ENCODE measurements at places on chromosomes 6 and 20. TPM values are rescaled to one million over a fixed set of nuclear protein-coding genes. Genes with fewer than 3 reads are reported as not detected.

GRCh38 chr6:155228546-155229166 is 35.2 kb upstream of the CLDN20 start:
- peak; percentile 32 for DNase-seq

GRCh38 chr6:158818581-158819212 is 471 bp downstream of the EZR start:
- peak; percentile 74 for DNase-seq

DNA sequence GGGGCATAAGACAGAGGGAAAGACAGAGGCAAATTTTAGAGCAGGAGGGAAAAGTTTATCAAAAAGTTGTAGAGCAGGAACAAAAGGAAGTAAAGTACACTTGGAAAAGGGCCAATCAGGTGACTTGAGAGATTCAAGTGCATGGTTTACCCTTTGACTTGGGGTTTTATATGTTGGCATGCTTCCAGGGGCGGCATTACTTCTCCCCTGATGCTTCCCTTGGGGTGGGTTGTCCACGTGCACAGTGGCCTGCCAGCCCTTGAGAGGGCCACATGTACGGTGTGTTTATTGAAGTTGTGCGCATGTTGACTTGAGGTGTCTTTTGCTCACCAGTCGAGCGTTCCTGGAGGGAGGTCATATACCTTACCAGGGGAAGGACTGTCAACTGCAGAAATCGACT is 259.5 kb upstream of the JARID2 start:
- no peak for DNase-seq

DNA sequence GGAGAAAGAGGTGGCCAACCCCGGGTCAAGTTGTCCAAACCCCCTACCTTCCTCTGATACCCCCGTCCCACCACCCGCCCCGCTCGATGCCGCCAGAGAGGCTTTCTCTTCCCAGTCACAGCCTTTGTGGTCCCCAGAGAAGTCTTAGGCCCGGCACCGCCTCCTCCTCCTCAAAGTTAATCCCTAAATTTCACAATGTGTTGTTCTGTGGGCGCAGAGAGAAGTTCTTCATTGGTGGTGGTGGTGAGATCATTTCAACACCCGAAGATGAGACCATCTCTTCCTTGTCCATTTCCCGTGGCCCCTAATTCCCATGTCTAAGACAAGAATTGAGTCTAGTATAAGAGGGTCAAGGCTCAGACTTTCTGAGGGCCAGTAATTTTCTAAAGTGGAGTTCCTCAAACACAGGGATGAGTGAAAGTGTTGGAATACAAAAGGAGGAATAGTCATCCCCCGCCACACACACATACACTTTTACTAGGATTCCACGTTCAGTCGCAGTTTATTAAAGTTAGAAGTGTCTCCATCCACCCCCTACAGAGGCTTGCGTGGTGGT is 10.4 kb downstream of the TRIM31 start:
- DNase-seq = peak; percentile 84

DNA sequence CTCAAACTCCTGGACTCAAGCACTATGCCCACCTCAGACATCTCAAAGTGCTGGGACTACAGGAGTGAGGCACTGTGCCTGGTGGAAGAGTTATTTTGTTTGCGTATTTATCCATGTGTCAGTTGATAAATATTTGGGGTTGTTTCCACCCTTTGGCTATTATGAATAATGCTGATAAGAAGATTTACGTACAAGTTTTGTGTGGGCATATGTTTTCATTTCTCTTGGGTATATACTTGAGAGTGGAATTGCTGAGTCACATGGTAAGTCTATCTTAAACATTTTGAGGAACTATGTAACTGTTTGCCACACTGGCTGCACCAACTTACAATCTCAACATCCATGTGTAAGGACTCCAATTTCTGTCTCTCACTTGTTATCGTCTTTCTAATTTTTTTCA is 200.3 kb downstream of the RNGTT start:
- DNase-seq = peak; percentile 33

- DNase-seq = no peak
These were observed 52.1 kb upstream of the ECI2 start for GRCh38 chr6:4187480-4187879.

DNA sequence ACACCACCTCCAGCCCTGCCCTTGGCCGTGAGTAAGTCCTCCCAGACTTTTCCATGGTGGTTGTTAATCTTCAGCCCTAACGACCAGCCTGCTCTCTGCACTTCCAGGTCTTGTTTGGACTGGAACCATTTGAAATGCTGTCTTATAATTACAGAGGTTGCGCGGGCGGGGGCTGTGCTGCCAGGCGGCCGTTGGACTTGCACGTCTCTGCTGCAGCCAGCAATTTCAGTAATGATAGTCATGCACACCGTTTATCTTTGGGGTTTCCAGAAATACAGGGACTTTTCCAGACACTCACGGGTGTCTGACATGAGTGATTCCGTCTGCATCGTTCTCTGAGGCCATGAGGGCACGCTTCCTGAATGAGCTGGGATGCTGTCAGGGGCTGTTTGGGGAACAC is 118.2 kb downstream of the BMP7 start:
- peak; percentile 29 for DNase-seq

DNA sequence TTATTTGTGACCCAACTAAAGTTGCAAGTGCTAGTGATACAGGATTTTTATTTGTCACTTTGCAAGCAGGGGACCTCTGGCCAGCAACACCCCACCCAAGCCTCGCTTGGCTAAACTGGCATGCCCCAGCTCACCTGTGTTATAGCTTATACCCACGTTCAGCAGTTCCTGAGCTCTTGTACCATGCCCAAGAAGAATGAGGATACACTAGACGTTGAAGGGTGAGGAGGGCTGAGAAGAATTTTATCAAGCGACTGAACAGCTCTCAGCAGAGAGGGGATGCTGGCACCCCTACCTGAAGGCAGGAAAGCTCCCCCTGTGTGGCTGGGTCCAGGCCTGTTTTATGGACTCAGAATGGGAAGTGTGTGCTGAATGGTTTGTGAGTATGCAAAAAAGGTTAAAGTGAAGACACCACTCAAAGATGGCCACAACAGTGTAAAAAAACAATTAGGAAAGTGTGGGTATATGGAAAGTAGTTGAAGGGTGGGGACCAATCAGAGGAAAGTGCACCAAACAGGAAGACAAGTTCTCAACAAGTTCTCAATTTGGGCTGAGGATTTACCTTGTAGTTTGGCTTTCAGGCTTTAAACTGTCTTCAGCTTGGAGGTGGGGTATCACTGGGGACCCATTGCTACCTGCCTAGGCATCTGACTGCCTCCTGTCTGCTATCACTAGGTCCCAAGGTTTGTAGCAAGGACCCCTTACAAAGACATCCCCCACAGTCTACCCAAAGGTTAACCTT is 15.0 kb downstream of the BTN2A1 start:
- no peak for DNase-seq

GRCh38 chr6:13267142-13267651 is 61.1 kb downstream of the TBC1D7 start:
- no peak for DNase-seq

DNA sequence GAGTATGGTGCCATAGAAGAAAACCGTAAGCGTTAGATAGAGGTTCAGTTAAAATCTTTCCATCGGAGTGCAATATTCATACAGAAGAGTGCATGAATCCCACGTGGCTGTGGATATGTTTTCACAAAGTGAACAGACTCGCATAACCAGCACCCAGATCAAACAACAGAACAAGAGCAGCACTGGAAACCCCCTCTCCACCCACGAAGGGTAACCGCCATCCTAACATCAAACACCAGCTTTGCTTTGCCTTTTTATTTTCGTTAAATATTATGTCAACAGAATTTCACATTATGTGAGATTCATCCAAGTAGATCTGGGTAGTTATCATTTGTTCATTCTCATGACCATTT is 4.7 kb downstream of the GTSF1L start:
- no peak for DNase-seq

- DNase-seq = no peak
These were observed 155.2 kb upstream of the RIN2 start for GRCh38 chr20:19602675-19603375.

The PARD6B gene
- total RNA-seq = 6.5 TPM

The ALDH8A1 gene
- total RNA-seq = not detected

Data from fibroblast of villous mesenchyme (primary cell).